ENCODE measurements at places on chromosomes 4 and X.

DNA sequence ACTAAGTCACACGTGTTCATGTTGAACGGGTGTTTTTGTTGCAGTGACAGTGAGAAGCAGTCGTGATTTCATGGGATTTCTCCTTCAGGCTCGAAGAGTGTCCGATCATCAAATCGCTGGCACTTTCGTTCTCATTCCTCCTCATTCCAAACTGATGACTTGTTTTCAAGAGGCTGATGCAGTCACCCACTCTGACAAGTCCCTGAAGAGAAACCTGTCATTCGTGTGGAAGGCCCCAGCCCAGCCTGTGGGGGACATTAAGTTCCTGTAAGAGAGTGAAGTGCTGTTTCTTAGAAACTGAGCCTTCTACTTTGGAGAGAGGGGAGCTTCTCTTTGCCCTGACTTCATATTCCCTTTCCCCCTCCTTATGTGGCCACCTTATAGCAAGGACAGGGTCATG, 8.0 kb downstream of the REELD1 start:
- DNase-seq = no peak

- no peak for DNase-seq
These were observed 22.7 kb upstream of the GPR50 start for GRCh38 chrX:151153667-151154066.

GRCh38 chr4:185657183-185657582, 121.9 kb upstream of the PDLIM3 start:
- DNase-seq = no peak

- DNase-seq = peak; percentile 86
These were observed 14.1 kb upstream of the STX18 start for GRCh38 chr4:4555916-4556315.

GRCh38 chr4:36914106-36914505, 330.4 kb upstream of the NWD2 start:
- DNase-seq = no peak

DNA sequence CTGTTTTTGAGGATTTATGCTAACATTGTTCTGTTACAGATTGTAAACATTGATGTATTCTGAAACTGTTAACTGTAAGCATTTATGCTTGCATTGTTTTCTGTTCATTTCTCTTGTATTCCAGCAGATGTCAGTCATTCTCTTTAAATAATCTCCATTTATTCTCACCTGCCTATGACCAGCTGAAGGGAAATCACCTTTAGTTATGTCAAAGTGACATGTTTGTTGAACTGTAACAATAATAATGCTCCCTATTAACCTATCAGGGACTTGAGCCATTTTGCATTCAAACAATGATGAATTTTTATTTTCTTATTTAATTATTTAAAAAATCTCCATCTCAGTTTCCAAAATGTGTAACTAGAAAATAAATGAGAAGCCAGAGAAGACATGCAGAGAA, 58.0 kb downstream of the SPCS3 start:
- no peak for DNase-seq

GRCh38 chr4:83378419-83378818, 43.8 kb upstream of the HPSE start:
- no peak for DNase-seq

DNA sequence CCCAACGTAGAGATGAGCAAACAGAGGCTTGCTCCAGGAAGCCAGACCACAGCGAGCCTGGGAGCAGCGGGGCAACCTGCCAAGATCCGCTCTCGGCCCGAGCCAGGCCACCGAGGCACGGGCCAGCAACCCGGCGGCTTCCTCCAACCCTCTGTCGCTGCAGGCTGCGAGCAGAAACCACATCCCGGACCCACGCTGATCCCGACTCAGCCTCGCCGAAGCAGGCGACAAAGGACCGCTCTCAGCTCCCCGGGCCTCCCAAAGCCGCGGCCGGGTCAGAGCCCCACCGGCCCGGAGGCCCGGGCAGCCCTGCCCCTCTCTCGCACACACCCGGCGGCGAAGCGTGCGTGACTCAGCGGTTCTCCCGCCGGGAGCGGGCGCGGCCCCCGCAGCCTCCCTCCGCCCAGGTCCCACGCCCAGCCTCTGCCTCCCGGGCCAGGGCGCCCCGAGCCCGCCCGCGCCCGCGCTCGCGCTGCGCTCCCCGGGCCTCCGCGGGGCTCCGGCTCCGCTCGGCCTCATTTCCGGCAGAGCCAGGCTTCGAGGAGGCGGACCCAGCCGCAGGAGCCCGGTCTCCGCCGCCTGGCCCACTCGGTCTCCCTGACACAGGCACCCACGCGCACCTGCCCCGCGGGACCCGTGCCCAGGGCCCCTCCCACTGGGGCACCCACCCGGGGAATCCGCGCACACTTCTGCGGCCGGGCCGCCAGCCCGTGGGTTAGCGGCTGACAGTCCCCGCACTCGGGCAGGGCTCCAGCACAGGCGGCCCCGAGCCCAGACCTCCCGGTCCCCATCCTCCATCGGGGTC, 1.7 kb downstream of the PPP2R2C start:
- DNase-seq = no peak

DNA sequence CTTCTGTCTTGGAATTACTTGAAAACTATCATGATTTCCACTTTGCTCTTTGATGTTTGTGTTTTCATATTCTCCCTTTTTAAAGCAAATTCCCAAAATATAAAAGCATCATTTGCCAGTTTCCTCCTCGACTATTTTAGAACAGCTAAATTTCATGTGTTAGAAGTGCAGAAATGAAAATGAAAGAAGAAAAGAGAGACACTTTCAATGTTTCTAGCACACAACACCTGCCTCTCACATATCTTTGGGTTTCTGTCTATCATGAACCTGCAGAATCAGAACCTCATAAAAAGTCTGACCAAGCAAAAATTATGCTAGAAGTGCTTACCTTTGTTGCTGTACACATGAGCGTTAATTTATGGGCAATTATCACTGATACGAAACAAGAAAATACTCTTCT, 1.9 kb upstream of the NEUROG2 start:
- DNase-seq = no peak

GRCh38 chrX:30156009-30156408, 59.4 kb upstream of the MAGEB2 start:
- no peak for DNase-seq

DNA sequence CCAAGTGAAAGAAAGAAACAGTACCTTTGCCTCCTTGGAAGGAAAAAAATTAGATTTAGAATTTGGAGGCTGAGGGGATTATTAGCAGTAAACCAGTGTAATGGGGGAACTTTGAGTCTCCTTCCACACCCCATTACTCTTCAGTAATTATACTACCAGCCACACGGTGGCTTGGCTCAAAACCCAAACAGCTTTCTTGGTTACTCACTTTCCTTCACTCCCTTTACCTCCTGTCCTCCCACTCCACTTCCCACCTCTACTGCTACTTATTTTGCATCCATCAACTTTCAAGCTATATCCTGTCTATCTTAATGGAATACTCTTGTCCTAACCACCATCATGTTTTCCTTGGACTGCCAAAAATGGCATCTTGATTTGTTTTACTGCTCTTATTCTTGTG, 310.6 kb upstream of the AADAT start:
- no peak for DNase-seq

- DNase-seq = no peak
These were observed 141.2 kb upstream of the SCML1 start for GRCh38 chrX:17596061-17596460.

GRCh38 chrX:13893826-13894225, 76.9 kb upstream of the GPM6B start:
- no peak for DNase-seq

Measured in AG04449 (cell line).